ENCODE measurements at places on chromosomes 1 and 21.

GRCh38 chr1:232767305-232768074 lies 37.7 kb upstream of the MAP10 start:
- DNase-seq: no peak

- DNase-seq: no peak
Measured at GRCh38 chr1:147556643-147557042, 15.3 kb downstream of the BCL9 start.

GRCh38 chr1:183030053-183030452 lies 6.8 kb downstream of the LAMC1 start:
- no peak for DNase-seq

GRCh38 chr21:36917471-36918158 lies 48.9 kb downstream of the HLCS start:
- DNase-seq: no peak

Data from glomerular endothelial cell (primary cell).